ENCODE measurements at places on chromosomes 3 and 15. TPM values are rescaled to one million over a fixed set of nuclear protein-coding genes. Genes with fewer than 3 reads are reported as not detected.

DNA sequence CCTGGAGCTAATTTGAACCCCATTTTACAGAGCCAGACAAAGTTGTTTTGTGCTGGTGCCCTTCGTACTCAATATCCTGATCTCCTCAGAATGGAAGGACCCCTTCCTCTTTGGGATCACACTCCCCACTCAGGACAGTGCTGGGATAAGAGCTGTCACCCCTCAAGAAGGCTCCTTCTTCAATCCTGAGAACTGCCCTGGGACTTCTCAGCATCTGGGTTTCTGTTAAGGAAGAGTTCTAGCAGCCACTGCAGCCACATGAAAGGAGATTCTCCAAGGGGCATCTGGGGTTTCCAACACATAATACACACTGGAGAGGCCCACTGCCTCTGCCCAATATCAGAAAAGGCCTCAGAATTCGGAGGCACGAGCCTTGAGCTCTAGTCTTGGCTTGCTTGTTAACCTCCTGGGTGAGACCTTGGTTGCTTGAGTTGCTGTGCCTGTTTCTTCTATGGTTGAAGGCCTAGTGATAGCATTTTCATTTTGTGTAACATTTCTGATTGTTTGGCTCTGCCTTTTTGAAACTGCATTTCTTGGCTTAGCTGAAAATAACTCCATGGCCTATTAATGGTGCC is 78.8 kb upstream of the NMNAT3 start:
- no peak for DNase-seq

GRCh38 chr15:96038131-96038530 is 292.4 kb upstream of the NR2F2 start:
- DNase-seq = no peak

GRCh38 chr3:127764841-127765362 is 57.4 kb downstream of the MGLL start:
- no peak for DNase-seq

- DNase-seq = no peak
These were observed 71.5 kb downstream of the RGMA start for GRCh38 chr15:93017526-93017925.

GRCh38 chr15:37104424-37104981 is 4.2 kb upstream of the MEIS2 start:
- no peak for DNase-seq

GRCh38 chr3:169678122-169678521 is 14.6 kb upstream of the MECOM start:
- no peak for DNase-seq

- no peak for DNase-seq
These were observed 37.4 kb upstream of the CILP start for GRCh38 chr15:65248511-65249255.

DNA sequence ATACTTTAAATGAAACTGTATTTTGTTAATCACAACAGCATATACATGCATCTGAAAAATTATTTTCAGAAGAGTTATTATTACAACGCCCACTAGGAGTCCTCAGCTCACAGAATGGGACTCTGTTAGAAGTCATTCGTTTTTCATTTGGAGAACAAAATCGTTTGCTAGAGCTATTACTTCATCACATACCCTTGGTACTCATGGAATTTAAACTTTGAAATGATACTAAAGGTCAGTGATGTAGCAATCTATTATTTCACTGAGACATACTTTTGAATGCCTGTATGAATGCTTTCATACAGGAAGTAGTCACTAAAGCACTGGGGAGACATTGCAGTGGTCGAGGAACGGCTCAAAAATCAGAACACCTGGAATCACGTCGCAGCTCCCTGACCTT is 198.1 kb downstream of the MBNL1 start:
- peak; percentile 39 for DNase-seq

- DNase-seq = no peak
These were observed 10.9 kb downstream of the CCR5AS start for GRCh38 chr3:46395766-46396530.

- DNase-seq = peak; percentile 91
These were observed at the start of gene RPUSD3 for GRCh38 chr3:9843715-9844438. Gene RPUSD3 (minus strand): TSS chr3:9844008. CDS start chr3:9843990, 18 bp downstream.

- peak; percentile 40 for DNase-seq
These were observed 1.1 kb downstream of the RAF1 start for GRCh38 chr3:12662593-12663400.

GRCh38 chr3:14214764-14215163 is 36.1 kb downstream of the LSM3 start:
- no peak for DNase-seq

GRCh38 chr3:39086144-39086543 is 21.3 kb downstream of the GORASP1 start:
- DNase-seq = no peak

- DNase-seq = no peak
These were observed 84.7 kb downstream of the MRPL46 start for GRCh38 chr15:88382482-88382983.

SPSB4 gene
- total RNA-seq = under 0.01 TPM

MUSTN1 gene
- 0.25 TPM for total RNA-seq

ITIH1 gene
- total RNA-seq = not detected

OR5H6 gene
- not detected for total RNA-seq
